ENCODE measurements at places on chromosomes 7 and 10.

GRCh38 chr7:4825081-4825480, 36.7 kb downstream of the PAPOLB start:
- DNase-seq: no peak

DNA sequence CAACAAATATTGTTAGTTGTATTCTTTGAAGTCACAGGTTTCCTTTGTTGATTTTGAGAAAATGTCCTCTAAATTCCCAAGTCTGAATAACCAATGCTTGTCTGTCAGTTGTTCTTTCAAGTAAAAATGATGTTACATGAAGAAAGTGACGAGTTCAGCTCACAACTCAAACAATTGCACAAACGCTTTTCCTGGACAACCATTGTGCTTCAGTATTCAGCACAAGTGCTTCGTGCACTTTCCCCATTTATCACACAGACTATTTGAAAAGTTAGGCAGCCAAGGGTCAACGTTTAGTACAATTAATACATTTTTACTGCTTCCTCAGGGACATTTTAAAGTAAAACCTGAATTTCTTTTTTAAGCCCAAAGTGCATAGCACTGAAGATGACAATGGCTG, 44.5 kb downstream of the CDK1 start:
- no peak for DNase-seq

GRCh38 chr7:96135241-96135640, 186.7 kb downstream of the SLC25A13 start:
- DNase-seq: no peak

DNA sequence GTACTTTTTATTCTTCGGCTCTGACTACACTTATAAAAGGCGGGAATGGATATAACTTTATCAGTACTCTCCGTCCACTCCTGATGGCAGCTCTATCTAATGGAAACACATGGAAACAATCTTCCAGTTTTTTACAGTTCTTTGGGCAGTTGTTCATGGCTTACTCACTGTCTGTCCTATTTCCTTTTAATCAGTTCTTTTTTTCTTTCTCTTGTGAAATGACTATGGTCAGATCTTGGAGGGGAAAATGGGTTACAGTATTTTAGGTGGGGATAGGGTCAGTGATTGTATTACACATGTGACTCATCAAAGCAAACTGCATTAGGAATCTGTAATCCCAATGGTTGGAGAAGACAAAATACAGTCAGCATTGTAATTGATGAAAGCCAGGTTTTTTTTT, 112.4 kb downstream of the BICC1 start:
- no peak for DNase-seq

DNA sequence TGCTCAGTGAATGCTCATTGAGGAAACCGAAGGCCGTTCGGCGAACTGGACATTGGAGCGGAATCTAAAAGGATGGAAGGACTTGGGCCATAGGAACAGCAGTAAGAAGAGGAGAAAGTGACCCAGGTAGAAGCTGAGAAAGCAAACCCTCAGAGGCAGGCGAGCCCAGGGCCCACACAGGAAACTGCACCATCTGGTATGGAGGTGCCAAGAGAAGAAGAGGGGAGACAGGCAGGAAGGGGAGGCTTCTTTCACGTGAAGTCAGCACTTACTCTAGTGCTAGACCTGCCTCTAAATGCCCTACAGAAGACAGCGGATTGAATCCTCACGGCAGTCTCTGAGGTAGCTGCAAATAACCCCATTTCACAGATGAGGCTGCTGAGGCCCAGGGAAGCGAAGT, 10.2 kb upstream of the CRHR2 start:
- no peak for DNase-seq

- DNase-seq: no peak
Measured at GRCh38 chr7:154287356-154287755, 235.2 kb downstream of the DPP6 start.

GRCh38 chr10:14003517-14004184, 327.1 kb downstream of the FRMD4A start:
- DNase-seq: no peak

- DNase-seq: no peak
Measured at GRCh38 chr7:83413424-83413823, 235.5 kb downstream of the SEMA3E start.

DNA sequence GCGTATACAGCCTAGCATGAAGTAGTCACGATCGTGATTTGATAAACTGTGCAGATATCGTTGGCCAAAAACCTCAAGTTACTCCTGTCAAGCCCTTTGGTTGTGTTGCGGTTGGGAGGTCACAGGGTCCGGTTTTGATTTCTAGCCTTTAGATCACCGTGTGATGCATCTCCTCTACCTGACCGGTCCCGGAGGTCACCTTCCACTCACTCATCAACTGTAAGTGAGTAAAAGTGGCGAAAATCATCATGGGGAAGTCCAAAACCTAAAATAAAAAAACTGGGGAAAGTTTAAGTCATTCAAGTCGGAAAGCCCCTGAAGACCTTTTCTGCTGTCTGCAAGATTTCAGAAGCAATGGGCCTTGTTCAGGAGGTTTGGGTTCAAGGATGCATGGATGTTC, 62.8 kb downstream of the ADARB2 start:
- DNase-seq: no peak

DNA sequence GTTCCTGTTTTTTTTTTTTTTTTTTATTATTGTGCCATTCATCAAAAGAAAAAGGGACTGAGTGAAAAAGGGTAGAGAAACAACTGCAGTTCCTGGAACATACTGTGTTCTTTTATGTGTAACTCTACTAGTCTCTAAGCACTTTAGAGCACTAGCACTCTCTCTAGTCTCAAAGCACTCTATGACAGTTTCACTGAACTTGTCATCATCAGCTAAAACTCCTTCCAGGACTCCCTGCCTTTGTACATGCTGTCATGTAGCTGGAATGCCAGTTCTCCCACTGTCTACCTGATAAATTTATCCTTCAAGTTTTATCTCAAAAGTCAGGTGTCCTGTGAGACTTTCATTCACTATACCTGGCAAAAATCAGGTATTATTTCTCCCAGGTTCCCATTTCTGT, 146.1 kb downstream of the RNF133 start:
- no peak for DNase-seq

- DNase-seq: no peak
Measured at GRCh38 chr7:75599244-75599781, 107.2 kb downstream of the SPDYE5 start.

GRCh38 chr7:156927571-156928405, 21.7 kb upstream of the NOM1 start:
- no peak for DNase-seq

DNA sequence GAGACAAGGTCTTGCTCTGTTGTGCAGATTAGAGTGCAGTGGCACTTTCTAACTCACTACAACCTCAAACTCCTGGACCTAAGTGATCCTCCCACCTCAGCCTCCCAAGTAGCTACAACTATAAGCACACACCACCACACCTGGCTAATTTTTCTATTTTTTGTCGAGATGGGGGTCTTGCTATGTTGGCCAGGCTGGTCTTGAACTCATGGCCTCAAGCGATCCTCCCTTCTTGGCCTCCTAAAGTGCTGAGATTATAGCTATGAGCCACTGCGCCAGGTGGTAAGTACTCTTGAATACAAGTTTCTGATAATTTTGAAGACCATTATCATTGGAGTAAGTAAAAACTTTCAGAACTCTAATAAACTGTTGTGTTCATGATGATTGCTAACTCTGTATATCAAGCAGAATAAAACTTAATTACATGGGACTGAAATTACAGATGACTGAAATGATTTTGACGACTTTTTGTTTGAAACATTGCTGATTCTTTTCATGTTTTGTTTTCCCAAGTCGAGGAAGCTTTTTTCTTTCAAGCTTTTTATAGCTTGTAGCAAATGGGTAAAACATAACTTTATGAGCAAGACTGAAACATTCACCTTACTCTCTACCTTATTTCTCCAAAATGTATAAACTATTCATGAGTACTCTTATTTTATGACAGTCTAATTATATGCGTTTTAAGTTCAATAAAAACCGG, 14.6 kb downstream of the LARP4B start:
- DNase-seq: no peak

GRCh38 chr7:74282748-74283459, 6.3 kb upstream of the CLIP2 start:
- DNase-seq: no peak

DNA sequence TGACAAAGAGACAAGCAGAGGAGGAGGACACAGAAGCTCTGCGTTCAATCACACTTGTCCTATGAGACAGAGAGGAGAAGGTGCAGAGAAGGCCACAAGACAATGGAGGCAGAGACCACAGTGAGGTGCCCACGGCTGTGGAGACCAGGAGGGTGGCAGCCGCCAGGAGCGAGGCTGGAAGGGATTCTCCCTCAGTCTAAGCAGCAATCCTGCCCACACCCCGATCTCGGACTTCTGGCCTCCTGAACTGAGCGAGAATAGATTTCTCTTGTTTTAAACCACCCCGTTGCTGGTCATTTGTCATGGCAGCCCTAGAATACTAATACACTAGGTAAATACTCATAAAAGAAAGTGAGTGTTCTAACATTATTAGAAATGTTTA, 92.1 kb downstream of the CYTH3 start:
- DNase-seq: no peak

GRCh38 chr10:17476073-17476472, 21.7 kb upstream of the ST8SIA6 start:
- no peak for DNase-seq

- DNase-seq: no peak
Measured at GRCh38 chr10:6786579-6787031, 206.5 kb upstream of the PRKCQ start.

DNA sequence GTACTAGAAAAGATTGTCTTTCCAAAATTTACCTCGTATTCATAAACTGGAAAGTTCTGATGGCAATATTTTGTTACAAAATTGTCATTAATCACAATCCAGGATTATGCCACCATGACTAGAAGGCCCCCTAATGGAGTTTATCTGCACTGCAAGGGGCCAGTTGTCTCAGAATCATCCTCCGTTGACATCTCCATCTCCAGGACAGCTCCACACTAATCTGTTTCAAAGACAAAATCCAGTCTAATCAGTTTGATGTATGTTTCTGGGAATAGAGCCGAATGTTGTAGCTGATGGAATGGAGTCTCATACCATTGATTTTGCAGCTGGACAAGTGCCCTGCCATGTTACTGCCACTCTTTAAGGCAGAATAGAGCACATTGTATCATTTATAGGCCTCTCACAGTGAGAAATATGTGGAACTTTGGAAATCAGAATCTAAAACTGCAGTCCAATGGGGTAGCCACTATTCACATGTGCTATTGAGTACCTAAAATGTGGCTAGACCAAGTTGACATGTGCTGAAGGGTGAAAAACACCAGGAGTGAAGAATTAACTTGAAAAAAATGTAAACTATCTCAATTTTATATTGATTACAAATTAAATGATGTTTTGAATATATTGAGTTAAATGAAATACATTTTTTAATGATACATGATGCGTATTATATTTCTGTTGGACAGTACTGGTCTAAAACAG, 38.3 kb upstream of the TOMM7 start:
- no peak for DNase-seq

GRCh38 chr7:18573410-18574234, 78.1 kb downstream of the HDAC9 start:
- no peak for DNase-seq

DNA sequence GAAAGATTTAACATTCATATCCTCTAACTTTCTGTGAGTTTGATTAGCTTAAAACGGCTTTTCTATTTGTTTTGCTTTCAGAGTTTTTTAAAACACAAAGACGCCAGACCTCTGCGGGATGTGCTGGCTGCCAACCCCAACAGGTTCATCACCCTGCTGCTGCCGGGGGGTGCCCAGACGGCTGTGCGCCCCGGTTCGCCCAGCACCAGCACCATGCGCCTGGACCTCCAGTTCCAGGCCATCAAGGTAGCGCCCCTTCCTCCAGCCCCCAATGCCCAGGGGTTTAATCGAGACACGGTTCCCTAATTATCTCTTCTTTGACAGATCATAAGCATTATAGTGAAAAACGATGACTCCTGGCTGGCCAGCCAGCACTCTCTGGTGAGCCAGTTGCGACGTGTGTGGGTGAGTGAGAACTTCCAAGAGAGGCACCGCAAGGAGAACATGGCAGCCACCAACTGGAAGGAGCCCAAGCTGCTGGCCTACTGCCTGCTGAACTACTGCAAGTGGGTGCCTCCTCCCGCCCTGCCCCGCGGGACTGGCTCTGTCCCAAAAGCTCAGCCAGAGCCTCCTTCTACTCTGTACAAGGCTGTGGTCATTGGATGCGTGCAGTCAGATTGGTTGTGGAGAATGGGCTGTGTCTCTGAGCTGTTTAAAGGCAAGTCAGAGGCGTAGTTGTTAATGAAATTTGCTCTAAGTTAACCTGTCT, 71.2 kb downstream of the TRRAP start:
- no peak for DNase-seq

DNA sequence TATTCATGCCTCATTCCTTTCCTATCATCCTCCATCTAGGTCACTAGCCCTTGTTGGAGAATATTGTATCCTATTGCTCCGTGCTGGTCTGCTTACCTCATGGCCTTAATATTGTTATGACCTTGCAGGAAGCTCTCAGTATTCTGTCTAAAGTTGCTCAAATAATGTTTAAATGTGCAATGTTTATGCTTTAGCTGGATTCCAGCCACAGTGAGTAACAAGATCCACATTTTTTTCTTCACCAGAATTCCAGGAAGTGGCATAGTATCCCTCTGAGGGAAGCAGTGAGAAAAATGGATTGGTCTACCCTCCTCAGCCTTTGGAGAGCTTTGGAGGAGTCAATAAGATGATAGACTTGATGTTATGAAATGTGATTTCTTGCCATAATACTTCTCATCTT, 402.6 kb downstream of the NRG3 start:
- no peak for DNase-seq

- no peak for DNase-seq
Measured at GRCh38 chr7:29499932-29500331, 63.7 kb upstream of the PRR15 start.

- no peak for DNase-seq
Measured at GRCh38 chr7:86954971-86955370, 104.5 kb downstream of the ELAPOR2 start.

DNA sequence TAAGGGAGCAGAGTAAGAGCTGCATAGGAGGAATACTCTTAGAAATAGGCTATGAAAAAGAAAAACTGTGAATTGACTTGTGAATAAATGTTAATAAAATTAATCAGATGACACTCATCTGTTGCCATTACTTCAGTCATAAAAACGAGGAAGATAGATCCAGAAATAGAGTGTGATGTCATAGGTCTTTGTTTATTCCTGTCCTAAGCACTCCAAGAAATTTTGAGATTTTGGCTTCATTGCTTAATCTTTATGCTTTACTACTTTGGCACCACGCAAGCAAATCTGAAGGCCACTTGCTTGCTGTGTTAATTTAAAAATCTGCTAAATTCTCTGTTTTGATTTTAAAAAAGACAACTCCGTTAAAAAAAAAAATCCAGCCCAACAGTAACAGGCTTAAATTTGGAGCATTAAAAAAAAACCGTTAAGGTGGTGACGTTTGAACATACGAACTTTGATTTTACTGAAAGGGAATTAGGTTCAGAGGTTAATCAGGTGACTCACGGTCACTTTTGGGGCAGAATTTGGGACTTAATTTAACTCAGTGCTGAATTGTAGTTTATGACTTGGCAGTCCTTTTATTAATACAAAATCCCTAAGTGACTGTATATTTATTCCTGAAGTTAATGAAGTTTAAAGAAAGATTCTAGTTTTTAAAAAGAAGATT, 3.4 kb downstream of the IFRD1 start:
- DNase-seq: no peak

GRCh38 chr10:118315629-118316028, 26.5 kb downstream of the FAM204A start:
- no peak for DNase-seq

GRCh38 chr7:610531-611280, 91.1 kb upstream of the PDGFA start:
- no peak for DNase-seq

GRCh38 chr10:71882813-71883659, 32.0 kb upstream of the PSAP start:
- DNase-seq: no peak

- no peak for DNase-seq
Measured at GRCh38 chr10:97138174-97138573, 47.6 kb downstream of the SLIT1 start.

GRCh38 chr7:42843205-42843800, 68.6 kb downstream of the C7orf25 start:
- peak; percentile 49 for DNase-seq
